Gastroesophageal sphincter (tissue), 4 donors: ENCODE measurements at places on chromosomes 13 and 19. TPM values are rescaled to one million over a fixed set of nuclear protein-coding genes. Genes with fewer than 3 reads are reported as not detected.

Gene TEX101
- not detected for total RNA-seq

GRCh38 chr13:30314069-30314468 lies 6.7 kb upstream of the KATNAL1 start:
- no peak for ATAC-seq

Gene TMEM145
- total RNA-seq: not detected

GRCh38 chr13:34040863-34041262 lies 222.9 kb downstream of the RFC3 start:
- no peak for ATAC-seq

GRCh38 chr19:42075364-42075615 lies 676 bp upstream of the ZNF574 start:
- no peak for ATAC-seq

GRCh38 chr13:100044936-100045335 lies 44.0 kb upstream of the PCCA start:
- no peak for ATAC-seq
